ENCODE measurements at places on chromosomes 3 and 15.
A peak's percentile ranks its signal among the peaks of the same experiment; 100 is the strongest.

- DNase-seq, result peak; percentile 44
Observed at GRCh38 chr3:51706788-51707731, at the start of gene GRM2. TSS of gene GRM2 (plus strand) at chr3:51707068. CDS start at chr3:51708984, 1,916 bp downstream.

DNA sequence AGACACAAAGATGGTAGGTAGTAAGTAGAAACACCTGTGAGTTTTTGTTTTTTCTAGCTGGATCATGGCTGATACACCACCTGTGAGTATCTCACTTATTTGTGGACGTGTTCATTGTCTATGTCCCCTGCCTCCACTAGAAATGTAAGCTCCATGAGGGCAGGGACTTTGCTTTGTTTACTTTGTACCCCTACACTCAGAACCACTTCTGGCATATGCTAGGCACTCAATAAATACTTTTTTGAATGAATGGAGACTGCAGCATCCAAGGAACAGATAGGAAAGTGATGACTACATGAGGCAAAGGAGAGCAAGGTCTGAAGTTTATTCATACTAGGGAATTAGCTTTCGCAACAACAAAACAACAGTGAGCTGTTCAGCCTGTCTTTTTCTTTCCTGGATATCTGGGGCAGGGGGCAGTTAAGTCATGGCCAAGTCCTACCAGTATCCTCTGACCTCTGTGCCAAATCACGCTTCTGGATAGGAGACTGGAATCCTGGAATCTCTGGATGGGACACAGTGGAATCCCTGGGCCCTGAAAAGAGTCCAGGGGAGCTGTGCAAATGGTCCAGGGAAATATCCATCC, 11.6 kb upstream of the EPB42 start:
- no peak for DNase-seq

DNA sequence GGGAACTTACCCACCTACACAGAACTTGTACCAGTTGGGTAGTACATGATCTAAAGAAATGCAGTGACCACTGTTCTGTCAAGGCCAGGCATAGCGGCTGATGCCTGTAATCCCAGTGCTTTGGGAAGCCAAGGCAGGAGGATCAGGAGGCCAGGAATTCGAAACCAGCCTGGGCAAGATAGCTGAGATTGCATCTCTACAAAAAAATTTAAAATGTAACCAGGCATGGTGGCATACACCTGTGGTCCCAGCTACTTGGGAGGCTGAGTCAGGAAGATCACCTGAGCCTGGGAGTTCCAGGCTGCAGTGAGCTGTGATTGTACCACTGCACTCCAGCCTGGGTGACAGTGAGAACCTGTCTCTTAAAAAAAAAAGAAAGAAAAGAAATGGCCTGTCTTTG, 321.0 kb downstream of the FEZF2 start:
- DNase-seq, result no peak

- DNase-seq, result peak; percentile 57
Observed at GRCh38 chr15:40333922-40334492, 6.7 kb downstream of the CCDC9B start.

DNA sequence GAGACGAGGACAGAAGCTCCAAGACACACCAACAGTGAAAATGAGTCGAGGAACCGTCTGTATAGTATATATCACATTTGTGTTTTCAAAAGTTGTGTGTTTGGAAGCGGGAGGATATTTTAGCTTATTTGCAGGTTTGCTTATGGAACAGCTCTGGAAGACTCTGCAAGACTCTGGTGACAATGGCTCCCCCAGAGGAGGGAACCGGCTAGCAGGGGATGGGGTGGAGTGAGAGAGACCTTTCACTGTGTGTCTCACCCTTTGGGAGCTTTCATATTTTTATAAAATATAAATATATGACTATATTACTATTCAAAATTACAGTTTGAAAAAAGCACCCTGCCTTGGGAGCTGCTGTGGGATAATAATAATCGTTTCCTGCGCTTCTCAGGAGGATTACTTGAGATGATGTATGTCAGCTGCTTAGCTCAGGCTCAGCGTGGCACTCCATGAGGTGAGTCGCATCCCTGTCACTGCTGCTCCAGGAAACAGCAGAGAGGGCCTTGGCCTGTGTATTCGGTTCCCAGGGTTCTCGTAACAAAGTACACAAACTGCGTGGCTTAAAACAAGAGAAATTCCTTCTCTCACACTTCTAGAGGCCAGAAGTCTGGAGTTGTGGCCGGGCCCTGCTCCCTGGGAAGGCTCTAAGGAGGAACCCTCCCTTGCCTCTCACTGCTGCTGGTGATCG, 183.9 kb downstream of the FAM43A start:
- DNase-seq, result no peak

- DNase-seq, result no peak
Observed at GRCh38 chr3:73727117-73727821, 102.5 kb upstream of the PDZRN3 start.

DNA sequence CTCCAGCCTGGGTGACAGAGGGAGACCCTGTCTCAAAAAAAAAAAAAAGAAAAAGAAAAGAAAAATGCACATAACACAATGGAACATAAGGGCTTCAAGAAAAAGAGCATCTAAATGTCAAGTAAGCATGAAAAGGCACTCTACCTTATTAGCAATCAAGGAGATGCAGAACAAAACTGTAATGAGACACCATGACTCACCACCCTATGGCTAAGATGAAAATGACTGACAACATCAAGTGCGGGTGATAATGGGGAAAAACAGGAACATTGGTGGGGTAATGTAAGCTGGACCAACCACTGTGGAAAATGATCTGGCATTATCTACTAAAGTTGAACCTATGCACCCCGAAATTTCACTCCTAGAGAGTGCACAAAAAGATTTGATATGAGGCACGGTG, 19.6 kb upstream of the NSMCE3 start:
- DNase-seq, result no peak

GRCh38 chr15:41001524-41002214, 48.4 kb downstream of the CHAC1 start:
- no peak for DNase-seq

DNA sequence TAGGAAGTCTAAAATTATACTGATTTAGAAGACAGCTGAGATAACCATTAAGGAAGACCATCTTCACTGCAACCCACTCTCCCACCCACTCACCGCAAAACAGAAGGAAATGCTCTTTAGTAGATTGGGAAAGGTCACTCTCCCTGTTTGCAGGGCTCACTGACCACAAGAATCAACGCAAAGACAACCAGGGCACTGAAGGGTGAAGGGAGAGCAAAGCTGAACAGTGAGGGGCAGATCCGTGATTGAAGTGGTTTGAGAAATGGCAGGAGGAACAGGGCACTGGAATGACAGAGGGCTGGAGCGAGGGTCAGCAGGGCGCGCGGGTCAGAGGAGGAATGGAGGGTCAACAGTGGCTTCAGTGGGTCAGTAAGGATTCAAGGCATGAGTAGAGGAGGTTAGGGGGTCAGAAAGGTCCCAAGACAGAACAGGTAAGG, 520 bp downstream of the MESD start:
- DNase-seq, result no peak

DNA sequence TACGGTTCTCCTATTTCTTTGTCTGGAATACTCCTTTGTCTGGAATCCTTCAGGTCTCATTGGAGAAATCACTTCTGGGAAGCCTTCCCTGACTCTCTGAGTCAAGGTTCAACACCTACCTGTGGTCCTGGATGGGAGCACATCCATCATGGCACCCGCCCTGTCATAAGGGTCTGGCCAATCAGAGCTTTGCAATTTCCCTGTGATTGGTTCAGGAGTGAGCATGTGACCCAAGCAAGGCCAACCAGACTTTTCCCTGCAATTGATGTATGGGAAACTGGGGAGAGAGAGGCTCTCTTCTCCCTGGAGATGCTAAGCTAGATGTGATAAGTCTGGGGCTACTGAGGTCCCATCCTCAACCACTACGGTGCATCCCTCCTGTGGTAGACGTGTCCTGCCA, 8.1 kb downstream of the FAM3D start:
- DNase-seq, result no peak

GRCh38 chr15:96312641-96313335, 17.7 kb upstream of the NR2F2 start:
- no peak for DNase-seq

- no peak for DNase-seq
Observed at GRCh38 chr3:61669668-61670299, 108.4 kb downstream of the PTPRG start.

DNA sequence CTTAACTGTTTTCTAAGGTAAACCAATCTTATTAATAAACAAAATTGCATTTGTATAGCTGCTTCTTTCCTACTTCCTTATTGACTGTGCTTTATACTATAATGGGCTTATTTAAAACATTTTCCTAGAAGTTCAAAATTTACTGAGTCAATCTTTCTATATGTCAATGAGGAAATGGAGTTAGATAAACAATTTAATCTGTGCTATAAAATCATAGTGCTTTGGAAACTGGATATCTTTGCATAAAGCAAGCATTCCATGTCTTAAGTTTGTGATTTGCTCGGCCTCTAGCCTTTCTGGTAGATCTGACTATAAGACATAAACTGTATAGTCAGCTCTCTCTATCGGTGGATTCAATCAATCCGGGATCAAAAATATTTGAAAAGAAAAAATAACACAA, 99.6 kb downstream of the NEDD4 start:
- no peak for DNase-seq

GRCh38 chr3:29554566-29554965, 273.7 kb downstream of the RBMS3 start:
- no peak for DNase-seq

- DNase-seq, result no peak
Observed at GRCh38 chr15:89813381-89814111, 1.1 kb downstream of the ANPEP start.

DNA sequence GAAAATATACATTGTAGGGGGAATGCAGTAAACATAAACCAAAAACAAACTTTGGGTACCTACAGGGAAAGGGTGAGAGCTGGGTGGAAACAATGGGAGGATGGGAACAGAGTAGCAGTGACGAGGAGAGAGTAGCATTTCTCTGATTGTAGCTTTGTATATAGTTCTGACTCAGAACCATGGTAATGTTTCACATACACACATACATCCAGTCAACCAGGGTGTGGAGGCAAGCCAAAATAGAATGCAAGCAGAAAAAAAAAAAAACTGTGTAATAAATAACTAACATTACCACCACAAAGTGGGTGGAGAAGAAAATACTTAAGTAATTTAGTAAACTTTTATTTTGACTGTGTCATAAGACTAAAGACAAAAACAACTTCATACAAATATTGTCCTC, 27.2 kb downstream of the BCL2A1 start:
- DNase-seq, result no peak

GRCh38 chr3:41307065-41307464, 107.8 kb downstream of the CTNNB1 start:
- DNase-seq, result no peak

DNA sequence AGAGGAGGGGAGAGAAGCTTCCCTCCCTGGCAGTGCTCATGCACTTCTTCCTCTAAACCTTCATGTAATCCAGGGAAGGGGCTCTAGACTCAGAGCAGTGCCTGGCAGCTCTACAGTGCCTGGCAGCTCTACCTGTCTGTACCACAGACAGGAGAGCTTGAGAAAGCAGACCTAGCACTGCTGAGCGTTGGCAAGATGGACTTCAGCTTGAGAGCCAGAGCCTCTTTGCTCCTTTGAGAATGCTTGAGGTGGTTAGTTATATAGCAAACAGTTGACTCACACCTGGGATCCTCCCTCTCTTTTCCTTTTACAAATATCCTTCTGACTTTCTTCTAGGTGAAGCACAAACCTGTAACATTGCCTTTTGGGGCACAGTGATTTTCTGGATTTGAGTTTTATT, 20.9 kb downstream of the FBXO22 start:
- DNase-seq, result no peak

DNA sequence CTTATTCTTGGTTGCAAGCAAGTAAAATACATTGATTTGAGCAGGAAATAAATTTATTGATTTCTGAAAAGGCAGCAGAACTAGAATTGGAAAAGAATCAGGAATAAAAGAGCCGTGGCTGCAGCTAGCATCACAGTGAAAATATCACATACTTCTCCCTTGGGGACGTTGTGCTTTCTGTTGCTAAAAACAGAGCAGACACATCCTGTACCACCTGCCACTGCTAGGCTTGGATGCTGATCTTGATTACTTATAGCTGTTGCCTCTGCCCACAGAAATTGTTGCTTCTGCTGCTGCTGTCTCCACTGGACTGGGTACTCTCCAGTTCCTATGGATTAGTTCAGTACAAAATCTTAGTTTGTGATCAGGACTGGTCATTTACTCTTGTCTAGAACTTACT, 283.8 kb downstream of the C3orf38 start:
- DNase-seq, result no peak

DNA sequence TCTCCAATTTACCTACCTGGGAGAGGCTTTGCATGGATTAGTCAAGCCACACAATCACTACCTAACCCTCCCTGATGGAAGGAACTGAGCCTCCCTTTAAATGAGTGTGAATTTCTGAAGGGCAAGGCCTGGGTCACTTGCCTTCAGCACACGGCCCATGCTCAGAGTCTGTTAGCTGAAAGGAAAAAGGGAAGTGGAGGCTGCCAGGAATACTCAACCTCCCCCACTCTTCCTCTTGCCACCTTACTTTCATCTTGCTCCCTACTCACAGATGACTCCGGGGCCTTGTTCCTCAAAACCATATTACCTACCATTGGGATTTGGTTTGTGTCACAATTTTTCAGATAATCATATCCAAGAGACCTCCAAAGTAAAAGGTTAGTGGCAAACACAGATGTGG, 220.0 kb downstream of the ABHD5 start:
- no peak for DNase-seq

DNA sequence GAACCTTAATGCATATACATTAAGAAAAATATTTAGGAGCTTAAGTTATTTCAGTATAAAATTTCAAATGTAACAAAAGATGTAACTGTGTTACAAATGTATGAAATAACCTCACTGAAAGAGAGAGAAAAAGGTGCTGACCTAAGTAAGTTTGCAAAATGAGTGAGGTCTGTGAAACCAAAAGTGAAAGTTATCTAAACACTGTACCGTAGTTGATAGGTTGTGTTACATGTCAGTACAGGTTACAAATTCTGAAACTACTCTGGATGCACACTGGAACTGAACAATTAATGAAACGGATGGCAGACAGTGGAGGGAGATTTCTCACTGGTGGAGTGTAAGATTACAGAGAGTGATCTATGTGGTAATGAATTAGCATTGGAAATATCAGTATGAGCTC, 420.7 kb downstream of the ZNF385D start:
- no peak for DNase-seq

DNA sequence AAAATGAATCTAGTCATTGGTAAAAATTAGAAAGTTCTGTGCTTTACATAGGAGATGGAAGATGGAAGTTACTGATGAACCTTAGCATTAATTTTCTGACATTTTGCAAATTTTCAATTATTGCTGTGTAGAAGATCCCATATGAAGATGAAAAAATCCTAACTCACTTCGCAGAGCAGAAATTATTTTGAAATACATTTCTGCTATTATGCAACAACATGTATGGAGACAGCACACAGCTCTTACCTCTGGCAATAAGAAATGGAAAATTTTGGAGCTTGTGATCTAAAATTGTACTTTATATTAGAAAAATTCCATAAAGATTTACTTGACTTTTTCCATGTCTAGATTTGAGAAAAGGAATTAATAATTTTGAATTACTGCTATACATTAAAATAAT, 177.9 kb downstream of the WDR72 start:
- no peak for DNase-seq

All from hematopoietic multipotent progenitor cell treated with erythropoietin and hydrocortisone succinate and interleukin-3 and kit ligand, for 8 days (in vitro differentiated cells).